ENCODE measurements at places on chromosomes 12 and 14. TPM values are rescaled to one million over a fixed set of nuclear protein-coding genes. Genes with fewer than 3 reads are reported as not detected.

The GARIN6 gene
- total RNA-seq, result not detected

The OR4E1 gene
- total RNA-seq, result not detected

The TMEM179 gene
- total RNA-seq, result 0.54 TPM

The TMEM19 gene
- 34.4 TPM for total RNA-seq

The PPP1R1A gene
- total RNA-seq, result 0.20 TPM

The PTPRQ gene
- total RNA-seq, result 0.01 TPM

The POTEM gene
- not detected for total RNA-seq

The DPPA3 gene
- total RNA-seq, result not detected

The DAAM1 gene
- total RNA-seq, result 14.7 TPM
